ENCODE measurements at places on chromosomes 6 and 20. TPM values are rescaled to one million over a fixed set of nuclear protein-coding genes. Genes with fewer than 3 reads are reported as not detected.

The CST5 gene
- not detected for total RNA-seq

DNA sequence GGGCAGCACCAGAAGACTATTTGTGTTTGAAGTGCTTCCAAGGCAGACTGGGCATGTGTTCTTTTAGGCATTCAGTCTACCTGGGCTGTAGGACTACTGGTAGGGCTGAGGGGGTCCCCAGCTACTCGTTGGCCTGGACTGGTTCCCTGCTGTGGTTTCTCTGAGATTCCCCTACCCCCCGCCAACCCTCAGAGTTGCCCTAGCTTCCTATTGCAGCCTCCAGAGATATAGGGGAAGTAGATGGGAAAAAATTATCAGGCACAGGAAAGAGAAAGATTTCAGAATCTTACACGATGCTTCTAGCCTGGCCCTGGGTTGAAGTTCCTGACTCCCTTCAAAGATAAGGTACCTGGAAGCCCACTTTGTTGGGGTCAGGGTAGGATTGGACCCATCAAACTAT is 22.5 kb downstream of the BRPF3 start:
- DNase-seq: no peak

GRCh38 chr20:63230800-63231268 is 4.9 kb upstream of the BIRC7 start:
- DNase-seq: no peak

GRCh38 chr6:169380493-169380892 is 126.8 kb upstream of the THBS2 start:
- no peak for DNase-seq

- DNase-seq: no peak
Observed at GRCh38 chr20:57166568-57167291, 99.7 kb downstream of the BMP7 start.
